ENCODE measurements at places on chromosomes 11 and 22. TPM values are rescaled to one million over a fixed set of nuclear protein-coding genes. Genes with fewer than 3 reads are reported as not detected.
A peak's percentile ranks its signal among the peaks of the same experiment; 100 is the strongest.

The LAYN gene
- total RNA-seq: 6.7 TPM

The LSP1 gene
- total RNA-seq: 281 TPM

The ADORA2A gene
- total RNA-seq: 41.6 TPM

- no peak overlapping the region for H3K27ac ChIP-seq
- no peaks in the 10 kb centered on the region for H3K4me1 ChIP-seq
- no peaks in the 10 kb centered on the region for H3K36me3 ChIP-seq
These were observed 9.1 kb upstream of the RAC2 start for GRCh38 chr22:37253126-37253660.

- no peaks in the 10 kb centered on the region for H3K4me1 ChIP-seq
- H3K27ac ChIP-seq: no peak overlapping the region
- no peak overlapping the region for H3K4me3 ChIP-seq
- H3K27me3 ChIP-seq: peaks cover 3% of the 10 kb centered on the region
- H3K36me3 ChIP-seq: no peaks in the 10 kb centered on the region
These were observed 712.2 kb downstream of the ETS1 start for GRCh38 chr11:127875131-127875530.

- DNase-seq: no peak
- no peaks in the 10 kb centered on the region for H3K27me3 ChIP-seq
- H3K4me3 ChIP-seq: no peak overlapping the region
- H3K36me3 ChIP-seq: no peaks in the 10 kb centered on the region
These were observed 116.6 kb upstream of the NARS2 start for GRCh38 chr11:78691215-78691614.

- H3K4me1 ChIP-seq: no peaks in the 10 kb centered on the region
- no peaks in the 10 kb centered on the region for H3K27me3 ChIP-seq
- H3K27ac ChIP-seq: no peak overlapping the region
- H3K4me3 ChIP-seq: peak overlapping the region; percentile 28
These were observed 14.2 kb downstream of the PEX26 start for GRCh38 chr22:18091916-18092526.

GRCh38 chr11:34929794-34930763 lies 13.7 kb downstream of the PDHX start:
- peaks cover 10% of the 10 kb centered on the region for H3K4me1 ChIP-seq
- no peak overlapping the region for H3K27ac ChIP-seq
- DNase-seq: no peak
- no peak overlapping the region for H3K4me3 ChIP-seq

GRCh38 chr22:22616636-22617035 lies 27.8 kb upstream of the GGTLC2 start:
- no peak overlapping the region for H3K4me3 ChIP-seq

DNA sequence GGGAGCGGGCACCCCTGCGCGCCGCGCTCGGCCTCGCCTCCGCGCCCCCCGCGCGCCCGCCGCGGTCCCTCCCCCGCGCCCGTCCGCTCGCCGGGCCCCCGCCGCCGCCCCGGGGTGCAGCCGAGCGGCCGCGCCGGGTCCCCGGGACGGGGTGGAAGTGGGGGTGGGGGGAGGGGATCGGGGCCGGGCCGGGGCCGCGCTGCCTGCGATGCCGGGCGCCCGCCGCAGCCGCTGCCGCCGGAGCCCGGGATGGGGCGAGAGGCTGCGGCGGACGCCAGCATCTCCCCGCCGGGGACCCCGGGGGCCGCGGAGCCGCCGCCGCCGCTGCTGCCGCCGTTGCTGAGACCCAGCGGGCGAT lies 365 bp downstream of the MGAT3 start:
- H3K27ac ChIP-seq: no peak overlapping the region
- H3K4me1 ChIP-seq: peaks cover 8% of the 10 kb centered on the region
- H3K27me3 ChIP-seq: no peaks in the 10 kb centered on the region
- H3K4me3 ChIP-seq: no peak overlapping the region
- no peak for DNase-seq
- H3K36me3 ChIP-seq: no peaks in the 10 kb centered on the region
